Frontal cortex (tissue), 4 donors: ENCODE measurements at places on chromosomes 6 and 20.

GRCh38 chr6:70379473-70380013 is 33.8 kb upstream of the FAM135A start:
- no peak for DNase-seq

- no peak for DNase-seq
Measured at GRCh38 chr6:27451660-27452390, 21.1 kb downstream of the ZNF184 start.

GRCh38 chr6:151670116-151670515 is 137.4 kb upstream of the ESR1 start:
- no peak for DNase-seq

DNA sequence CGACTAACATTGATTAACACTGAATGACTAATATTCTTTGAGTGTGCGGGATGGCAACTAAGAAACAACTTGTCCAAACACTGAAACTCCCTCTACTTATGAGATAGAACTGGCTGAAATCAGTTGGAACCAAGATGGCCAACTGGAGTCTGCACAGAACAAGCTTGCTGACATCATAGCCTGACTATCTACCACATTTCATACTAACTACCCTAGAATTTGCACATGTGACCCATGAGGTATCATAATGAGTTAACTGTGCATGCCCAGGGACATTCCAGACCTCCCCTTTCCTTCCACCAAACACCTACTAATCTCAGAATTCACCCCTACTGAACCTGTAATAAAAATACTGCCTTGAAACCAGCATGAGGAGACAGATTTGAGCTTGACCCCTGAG is 43.2 kb downstream of the PHIP start:
- no peak for DNase-seq

DNA sequence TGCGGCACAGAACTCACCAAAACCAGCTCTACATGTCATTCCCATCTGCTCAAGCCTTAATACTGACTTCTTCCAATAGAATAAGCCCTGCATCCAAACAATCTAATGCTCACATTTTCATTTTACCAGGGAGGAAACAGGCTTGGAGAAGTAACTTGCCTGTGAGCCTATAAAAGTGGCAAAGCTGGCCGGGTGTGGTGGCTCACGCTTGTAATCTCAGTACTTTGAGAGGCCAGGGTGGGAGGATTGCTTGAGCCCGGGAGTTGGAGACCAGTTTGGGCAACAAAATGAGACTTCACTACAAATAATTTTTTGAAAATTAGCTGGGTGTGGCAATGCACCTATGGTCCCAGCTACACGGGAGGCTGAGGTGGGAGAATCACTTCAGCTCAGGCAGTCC is 133.7 kb downstream of the LY86 start:
- no peak for DNase-seq

DNA sequence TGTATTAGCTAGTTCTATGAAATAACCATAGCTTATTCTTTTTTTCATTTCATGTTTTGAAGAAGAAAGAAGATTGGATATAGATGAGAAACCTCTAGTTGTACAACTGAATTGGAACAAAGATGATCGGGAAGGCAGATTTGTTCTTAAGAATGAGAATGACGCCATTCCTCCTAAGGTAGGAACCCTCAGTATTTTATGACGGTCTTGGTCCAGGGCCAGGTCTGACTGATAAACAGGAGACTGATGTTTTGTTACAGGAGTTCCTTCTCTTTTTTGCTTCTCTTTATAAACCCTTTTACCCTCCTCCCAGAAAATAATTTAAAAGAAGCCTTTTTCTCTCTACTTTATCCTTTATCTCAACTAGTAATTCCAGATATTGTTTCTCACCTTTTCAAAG is 43.6 kb downstream of the AFDN start:
- DNase-seq = no peak

DNA sequence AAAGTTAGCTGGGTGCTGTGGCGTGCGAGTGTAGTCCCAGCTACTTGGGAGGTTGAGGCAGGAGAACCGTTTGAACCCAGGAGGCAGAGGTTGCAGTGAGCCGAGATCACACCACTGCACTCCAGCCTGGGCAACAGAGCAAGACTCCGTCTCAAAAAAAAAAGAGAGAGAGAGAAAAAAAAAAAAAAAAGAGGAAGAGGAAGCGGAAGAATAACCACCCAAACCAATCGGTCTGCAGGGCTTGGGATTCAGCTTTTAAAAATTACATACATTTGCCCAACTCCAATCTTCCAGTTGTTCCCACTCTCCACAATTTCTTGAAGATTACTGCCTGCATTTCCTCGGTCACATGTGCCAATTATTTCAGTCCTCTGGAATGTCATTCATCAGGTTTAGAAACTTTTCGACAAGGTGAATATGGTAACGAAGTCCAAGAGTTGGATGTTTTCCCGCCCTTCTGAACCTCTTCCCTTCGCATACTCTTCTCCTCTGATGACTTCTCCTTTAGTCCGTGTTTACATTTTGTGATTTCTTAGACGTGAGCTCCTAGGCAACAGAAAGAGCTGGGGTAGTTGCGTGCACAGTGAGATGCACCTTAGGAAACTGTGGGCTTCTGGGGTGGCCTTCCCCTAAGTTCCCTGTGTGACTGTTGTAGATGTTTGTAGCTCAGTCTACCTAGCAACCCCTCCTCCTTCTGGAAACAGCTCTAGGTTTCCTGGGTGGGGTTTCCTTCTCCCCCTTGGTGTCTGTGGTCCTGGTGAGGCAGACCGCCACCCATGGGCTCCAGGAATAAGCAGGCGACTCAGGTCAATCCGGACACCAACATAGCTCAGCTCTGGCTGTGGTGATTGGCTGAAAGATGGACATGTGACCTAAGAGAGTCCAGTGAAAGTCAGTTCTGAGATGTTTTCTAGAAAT is 63.0 kb upstream of the NCOA3 start:
- no peak for DNase-seq

GRCh38 chr20:17635332-17636244 is 46.5 kb downstream of the RRBP1 start:
- no peak for DNase-seq

DNA sequence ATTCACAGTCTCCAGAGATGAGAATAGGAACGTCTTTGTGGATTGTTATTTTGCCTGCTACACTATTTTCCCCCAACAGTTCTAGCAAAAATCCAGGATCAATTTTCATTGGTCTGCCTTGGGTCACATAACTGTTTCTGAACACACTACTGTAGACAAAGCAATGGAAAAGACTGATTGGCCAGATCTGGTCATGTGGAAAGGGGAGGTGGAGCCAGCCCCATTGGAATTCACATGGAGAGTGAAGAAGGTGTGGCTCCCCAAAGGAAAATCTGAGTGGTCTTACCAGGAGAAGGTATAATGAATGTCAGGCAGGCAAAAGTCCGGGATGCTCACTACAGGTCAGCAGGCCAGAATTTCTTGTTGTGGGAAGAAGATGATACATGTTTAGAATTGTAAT is 9.5 kb upstream of the TP53RK start:
- no peak for DNase-seq

DNA sequence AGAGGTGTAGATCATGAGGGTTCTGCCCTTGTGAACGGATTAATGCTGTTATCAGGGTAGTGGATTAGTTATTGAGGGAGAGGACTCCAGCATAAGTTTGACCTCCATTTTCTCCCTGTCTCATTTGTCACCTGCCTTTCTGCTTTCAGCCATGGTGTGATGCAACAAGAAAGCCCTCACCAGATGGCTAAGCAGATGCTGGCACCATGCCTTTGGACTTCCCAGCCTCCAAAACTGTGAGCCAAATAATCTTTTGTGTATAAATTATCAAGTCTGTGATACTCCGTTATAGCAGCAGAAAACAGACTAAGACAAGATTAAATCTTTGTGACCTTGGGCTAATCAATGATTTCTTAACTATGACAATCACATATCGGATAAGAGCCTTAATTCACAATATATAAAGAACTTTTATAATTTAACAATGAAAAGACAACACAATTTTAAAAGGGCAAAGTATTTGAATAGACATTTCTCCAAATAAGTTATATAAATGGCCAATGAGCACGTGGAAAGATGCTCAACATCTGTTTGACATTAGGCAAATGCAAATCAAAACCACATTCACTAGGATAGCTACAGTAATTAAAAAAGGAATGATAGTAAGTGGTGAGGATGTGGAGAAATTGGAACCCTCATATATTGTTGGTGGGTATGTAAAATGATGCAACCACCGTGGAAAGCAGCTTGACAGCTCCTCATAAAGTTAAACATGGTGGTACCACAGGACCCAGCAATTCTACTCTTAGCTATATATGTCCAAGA is 45.3 kb upstream of the IFNGR1 start:
- DNase-seq = no peak

GRCh38 chr20:57451795-57452661 is 60.8 kb downstream of the RBM38 start:
- DNase-seq = no peak

DNA sequence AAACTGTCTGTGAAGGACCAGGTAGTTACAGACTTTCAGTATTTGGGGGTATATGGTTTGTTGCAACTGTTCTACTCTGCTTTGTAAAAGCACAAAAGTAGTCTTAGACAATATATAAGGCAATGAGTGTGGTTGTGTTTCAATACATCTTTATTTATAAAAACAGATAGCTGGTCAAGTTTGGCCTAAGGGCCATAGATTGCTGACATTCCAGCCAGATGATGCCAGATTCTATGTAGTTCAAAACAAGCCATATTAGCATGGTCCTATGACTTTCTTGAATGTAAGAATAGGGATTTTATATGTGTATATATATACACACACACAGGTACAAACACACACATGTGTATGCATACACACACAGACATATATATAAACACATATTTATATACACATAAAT is 201.8 kb downstream of the GRIK2 start:
- DNase-seq = no peak

DNA sequence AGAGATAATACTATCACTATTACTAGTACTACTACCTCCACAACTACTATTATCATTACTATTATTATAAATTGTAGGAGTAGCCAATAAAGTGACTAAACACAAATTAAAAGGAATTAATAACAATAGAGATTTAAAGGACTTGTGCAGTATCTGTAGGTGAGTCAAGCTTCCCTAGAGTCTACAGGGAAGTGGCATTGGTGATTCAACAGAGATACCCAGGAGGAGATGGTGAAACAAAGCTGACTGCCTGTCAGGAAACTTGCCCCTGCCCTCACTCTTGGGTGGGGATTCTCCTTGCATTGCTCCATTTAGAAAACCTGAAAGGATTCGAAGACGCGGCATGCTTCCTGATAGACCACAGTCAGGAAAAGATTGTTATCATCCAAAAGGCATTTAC is 23.3 kb upstream of the BCLAF1 start:
- no peak for DNase-seq

- DNase-seq = no peak
Measured at GRCh38 chr20:32543570-32544259, 41.4 kb downstream of the NOL4L start.

DNA sequence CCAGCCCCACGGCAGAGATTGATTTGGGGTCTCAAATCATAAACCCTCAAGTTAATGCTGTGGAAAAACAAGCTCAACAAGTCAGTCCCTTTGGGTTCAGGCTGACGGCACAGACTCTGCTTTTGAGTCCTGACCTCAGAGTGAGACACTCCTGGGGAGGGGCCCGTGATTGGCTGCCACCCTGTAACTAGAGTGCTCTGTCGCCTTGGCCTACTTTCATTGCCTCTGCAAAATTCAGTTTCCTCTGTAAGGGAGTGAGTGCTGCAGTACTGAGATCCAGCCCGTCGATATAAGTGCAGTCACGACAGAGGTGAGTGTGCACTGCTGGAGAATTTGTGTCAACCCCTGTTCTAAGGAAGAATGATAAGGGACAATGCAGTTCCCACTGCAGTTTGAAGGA is 105.6 kb downstream of the ANKS1A start:
- no peak for DNase-seq

DNA sequence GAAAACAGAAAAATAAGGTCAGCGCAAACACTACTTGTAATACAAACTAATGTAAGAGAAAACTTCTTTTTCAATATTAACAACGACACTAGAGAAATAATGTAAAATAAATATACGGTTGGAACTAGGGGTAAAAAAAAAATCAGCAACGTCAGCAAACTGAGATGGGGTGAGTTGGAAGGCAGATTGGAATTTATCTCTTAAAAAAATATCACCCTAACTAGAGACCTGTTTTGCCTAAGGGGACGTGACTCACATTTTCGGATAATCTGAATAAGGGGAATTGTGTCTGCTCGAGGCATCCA is 705 bp upstream of the UTRN start:
- DNase-seq = no peak

DNA sequence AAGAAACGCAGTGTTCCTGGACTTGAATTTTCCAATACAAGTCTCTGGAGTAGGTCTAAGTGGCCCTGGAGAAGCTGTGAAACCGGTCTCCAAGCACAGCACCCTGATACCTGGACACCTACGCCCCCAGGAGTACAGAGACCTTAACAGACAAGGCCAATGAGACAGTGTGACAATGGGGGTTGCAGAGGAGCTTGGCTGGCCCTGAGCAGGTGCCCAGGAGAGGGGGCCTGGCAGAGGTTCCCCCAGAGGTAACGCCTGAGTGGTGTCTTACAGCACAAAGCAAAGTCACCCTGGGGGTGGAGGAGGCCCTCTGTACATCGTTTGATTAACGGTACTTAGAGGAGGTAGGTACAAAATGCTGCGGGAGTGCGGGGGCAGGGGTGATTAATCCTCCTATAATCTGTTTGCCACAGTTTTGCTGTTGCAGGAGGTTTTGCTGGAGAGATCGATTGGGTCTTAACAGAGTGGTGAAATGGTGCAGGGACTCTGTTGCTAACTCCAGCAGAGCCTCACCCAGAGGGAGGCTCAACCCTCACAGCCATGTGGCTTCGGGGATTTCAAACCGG is 37.3 kb upstream of the APCDD1L start:
- no peak for DNase-seq

GRCh38 chr6:71299541-71300470 is 11.2 kb downstream of the OGFRL1 start:
- DNase-seq = no peak

- no peak for DNase-seq
Measured at GRCh38 chr6:150659046-150659763, 59.5 kb downstream of the PLEKHG1 start.

DNA sequence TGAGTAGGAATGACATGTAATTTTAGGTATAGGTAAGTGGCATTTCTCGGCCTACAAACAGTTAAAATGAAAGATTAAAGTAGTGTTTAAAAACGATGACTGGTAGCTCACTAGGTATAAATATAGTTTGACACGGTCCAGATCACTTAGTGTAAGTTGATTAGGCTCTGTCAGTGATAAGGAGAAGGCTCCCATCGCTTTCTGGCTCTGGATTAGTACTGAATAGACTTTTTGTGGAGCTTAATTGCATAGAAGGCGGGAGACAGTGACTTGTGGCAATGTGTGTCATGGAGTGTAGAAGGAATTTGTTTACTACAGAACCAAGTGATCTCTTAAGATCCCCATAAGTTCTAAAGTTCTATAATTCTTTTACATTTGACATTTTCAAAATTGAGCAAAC is 6.7 kb downstream of the PYGB start:
- no peak for DNase-seq

- DNase-seq = no peak
Measured at GRCh38 chr6:147547369-147547902, 38.9 kb downstream of the SAMD5 start.

- DNase-seq = peak; percentile 63
Measured at GRCh38 chr20:51562332-51563173, 20.0 kb upstream of the NFATC2 start.

- no peak for DNase-seq
Measured at GRCh38 chr6:26296857-26297648, 67.9 kb upstream of the BTN3A2 start.
